LNCaP clone FGC (cell line): ENCODE measurements at places on chromosomes 11 and 22.

- DNase-seq = no peak
These were observed 240.3 kb downstream of the TENM4 start for GRCh38 chr11:79200398-79201070.

DNA sequence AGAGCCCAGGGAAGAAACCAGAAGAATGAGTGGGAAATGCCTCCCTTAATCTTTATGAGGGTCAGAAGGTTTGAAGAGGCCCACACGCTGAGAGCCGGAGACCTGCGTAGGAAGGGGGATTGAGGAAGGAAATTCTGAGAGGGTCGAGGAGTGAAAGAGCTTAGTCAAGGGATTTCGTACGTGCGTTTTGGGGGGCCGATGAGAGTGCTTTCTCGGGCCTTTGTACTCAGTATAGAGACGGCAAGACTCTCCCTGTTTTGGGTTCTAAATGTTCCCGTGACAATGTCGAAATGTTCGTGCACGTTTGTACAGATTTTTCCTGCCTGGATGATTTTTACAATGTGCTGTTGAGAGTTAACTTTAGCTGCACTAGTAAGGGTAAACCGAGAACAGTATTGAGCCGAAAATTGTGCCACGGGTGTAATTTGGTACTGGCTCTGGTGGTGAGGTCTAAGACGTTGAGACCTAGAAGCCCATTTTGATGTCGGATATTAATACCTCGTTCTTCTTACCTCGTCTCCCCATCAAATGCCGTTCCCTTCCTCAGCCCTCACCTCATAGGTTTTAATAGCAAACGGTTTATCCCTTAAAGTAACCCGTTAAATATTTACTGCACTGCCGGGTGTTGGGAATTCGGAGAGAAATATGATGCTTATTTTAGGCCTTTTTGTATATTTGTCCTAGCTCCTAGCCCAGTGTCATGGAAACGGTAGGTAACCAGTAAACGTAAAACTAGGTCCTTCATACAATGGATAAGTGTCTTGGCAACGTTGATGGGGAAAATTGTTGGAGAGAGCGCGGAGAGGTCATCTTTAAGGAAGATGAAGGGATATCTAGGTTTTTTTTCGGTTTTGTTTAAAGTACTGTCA lies 734 bp downstream of the C11orf58 start:
- no peak for DNase-seq

DNA sequence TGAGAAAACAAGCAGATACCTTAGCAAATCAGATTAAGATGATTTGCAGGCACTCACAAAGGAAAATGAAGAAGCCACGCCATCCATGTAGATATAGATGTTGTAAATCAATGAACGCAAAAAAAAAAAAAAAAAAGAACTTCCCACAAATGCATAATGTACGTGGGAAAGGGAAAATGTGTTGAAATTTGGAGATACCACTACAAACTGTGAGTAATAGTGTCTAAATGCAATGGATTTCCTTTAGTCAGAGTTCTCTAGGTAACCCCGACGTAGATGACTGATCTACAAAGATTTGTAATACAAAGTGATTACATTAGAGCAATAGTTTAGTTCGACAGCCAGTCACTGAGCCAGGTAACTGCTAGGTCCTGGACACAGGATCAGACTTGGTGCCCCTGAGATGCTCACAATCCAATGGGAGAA lies 783 bp upstream of the ANKRD54 start:
- no peak for DNase-seq

GRCh38 chr11:122871302-122871701 lies 11.3 kb upstream of the JHY start:
- DNase-seq = no peak

GRCh38 chr11:106988151-106989077 lies 29.9 kb downstream of the GUCY1A2 start:
- DNase-seq = no peak

DNA sequence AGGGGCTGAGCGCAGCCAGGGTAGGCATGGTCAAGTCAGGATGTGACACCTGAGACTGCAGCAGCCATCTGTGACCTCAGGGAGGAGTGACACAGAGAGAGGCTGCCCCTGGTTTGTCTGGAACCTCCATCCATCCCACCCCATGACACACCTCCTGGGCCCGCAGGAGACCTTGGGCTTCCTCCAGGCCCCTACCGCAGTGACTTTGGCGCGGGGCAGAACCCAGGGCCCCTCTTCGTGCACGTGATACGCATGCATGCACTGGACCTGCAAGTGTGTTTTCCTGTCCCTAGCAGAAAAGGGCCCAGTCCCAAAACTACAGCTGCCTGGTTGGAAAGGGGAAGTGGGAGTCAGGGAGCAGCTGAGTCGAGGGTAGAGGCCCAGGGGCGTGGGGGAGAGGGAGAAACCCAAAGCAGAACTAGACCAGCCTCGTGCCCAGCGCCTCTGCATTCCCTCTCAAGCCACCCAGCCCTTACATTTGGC lies 7.9 kb upstream of the CYTH4 start:
- DNase-seq = no peak
